ENCODE measurements at places on chromosomes 6 and 20. TPM values are rescaled to one million over a fixed set of nuclear protein-coding genes. Genes with fewer than 3 reads are reported as not detected.
A peak's percentile ranks its signal among the peaks of the same experiment; 100 is the strongest.

Gene TINAG
- total RNA-seq = not detected

DNA sequence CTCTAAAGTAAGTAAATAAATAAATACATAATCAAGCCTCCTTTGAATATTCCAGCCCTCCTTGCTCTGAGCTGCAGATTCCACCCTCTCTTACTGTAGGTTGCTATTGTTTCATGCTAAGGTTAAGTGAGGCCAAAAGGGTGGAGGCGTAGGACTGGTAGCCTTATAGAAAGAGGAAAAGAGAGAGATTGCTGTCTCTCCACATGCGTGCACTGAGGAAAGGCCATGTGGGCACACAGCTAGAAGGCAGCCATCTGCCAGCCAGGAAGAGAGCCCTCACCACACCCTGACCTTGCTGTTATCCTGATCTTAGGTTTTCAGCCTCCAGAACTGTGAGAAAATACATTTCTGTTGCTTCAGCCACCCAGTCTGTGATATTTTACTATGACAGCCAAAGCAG, 87.4 kb upstream of the SHLD1 start:
- peaks cover 23% of the 10 kb centered on the region for H3K4me1 ChIP-seq
- no peak overlapping the region for H3K4me3 ChIP-seq
- no peaks in the 10 kb centered on the region for H3K36me3 ChIP-seq

DNA sequence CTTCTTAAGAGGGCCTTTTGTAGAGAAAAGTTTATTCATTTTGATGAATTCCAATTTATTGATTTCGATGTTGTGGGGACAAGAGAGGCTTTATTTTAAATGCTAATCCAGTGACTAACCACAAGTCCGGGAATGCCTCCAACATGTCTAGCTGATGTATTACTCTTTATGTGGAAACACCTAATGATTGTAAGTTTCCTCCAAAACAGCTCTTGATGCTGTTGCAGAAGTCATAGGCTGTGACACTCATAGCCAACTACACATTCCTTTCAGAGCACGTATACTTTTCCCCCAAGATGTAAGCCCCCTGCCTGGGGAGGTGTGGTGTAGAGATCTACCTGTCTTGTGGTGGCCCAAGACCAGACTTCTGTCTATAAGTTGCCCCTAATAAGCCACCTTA, 61.3 kb upstream of the RNF24 start:
- H3K27ac ChIP-seq = no peak overlapping the region
- peaks cover 5% of the 10 kb centered on the region for H3K4me1 ChIP-seq
- no peaks in the 10 kb centered on the region for H3K36me3 ChIP-seq
- no peak overlapping the region for H3K4me3 ChIP-seq
- no peaks in the 10 kb centered on the region for H3K27me3 ChIP-seq

Gene OPRM1
- not detected for total RNA-seq

GRCh38 chr6:161347125-161347524, 73.3 kb upstream of the AGPAT4 start:
- H3K4me1 ChIP-seq = no peaks in the 10 kb centered on the region
- no peak overlapping the region for H3K4me3 ChIP-seq
- no peaks in the 10 kb centered on the region for H3K27me3 ChIP-seq

GRCh38 chr20:14919501-14920081, 582.2 kb upstream of the FLRT3 start:
- no peaks in the 10 kb centered on the region for H3K27me3 ChIP-seq
- no peak for DNase-seq
- no peaks in the 10 kb centered on the region for H3K36me3 ChIP-seq

Gene DEF6
- total RNA-seq = 21.9 TPM

GRCh38 chr20:21801193-21801592, 95.7 kb downstream of the PAX1 start:
- no peak overlapping the region for H3K27ac ChIP-seq
- no peaks in the 10 kb centered on the region for H3K4me1 ChIP-seq
- no peaks in the 10 kb centered on the region for H3K36me3 ChIP-seq
- H3K4me3 ChIP-seq = no peak overlapping the region
- DNase-seq = no peak
- H3K27me3 ChIP-seq = no peaks in the 10 kb centered on the region

GRCh38 chr20:44692932-44693480, 22.2 kb upstream of the CCN5 start:
- peak; percentile 88 for DNase-seq
- H3K4me3 ChIP-seq = no peak overlapping the region
- no peaks in the 10 kb centered on the region for H3K36me3 ChIP-seq
- H3K27me3 ChIP-seq = no peaks in the 10 kb centered on the region
- H3K4me1 ChIP-seq = peaks cover 71% of the 10 kb centered on the region
- H3K27ac ChIP-seq = peak overlapping the region; percentile 11

Gene SLC32A1
- total RNA-seq = not detected

Gene VNN1
- total RNA-seq = 1.4 TPM

DNA sequence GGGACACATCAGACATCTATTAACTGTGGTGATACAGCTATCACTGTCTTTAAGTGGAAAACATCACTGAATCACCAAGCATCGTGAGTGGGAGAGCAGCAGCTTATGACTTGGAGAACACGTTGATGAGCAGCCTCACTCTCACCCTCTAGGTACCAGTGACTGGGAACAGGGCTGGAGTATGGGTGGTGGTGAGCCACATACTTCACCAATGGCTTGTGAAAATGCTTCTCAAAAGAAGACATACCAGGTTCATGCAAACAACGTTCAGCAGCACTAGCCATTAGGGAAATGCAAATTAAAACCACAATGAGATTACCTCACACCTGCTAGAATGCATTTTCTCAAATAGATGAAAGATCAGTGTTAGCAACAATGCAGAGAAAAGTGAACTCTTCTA, 25.3 kb downstream of the SNX5 start:
- H3K27ac ChIP-seq = no peak overlapping the region
- no peaks in the 10 kb centered on the region for H3K27me3 ChIP-seq
- no peaks in the 10 kb centered on the region for H3K36me3 ChIP-seq

DNA sequence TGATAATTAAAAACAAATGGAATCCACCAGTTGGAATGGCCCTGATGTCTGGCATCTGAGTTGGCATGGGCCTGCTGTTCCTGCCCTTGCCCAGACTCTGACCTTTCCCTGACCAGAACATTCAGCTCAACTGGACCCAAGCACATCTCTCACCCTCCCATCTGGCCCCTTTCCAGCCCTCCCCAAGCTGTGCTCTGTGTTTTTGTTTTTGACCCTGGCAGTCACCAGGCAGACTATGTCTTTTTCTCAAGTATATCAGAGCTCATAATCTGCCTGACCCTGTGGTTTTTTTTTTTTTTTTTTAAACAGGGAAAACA, 117.6 kb downstream of the TRDN start:
- H3K4me3 ChIP-seq = no peak overlapping the region
- H3K36me3 ChIP-seq = no peaks in the 10 kb centered on the region
- H3K27me3 ChIP-seq = no peaks in the 10 kb centered on the region
- DNase-seq = peak; percentile 60

Gene TTLL9
- 3.7 TPM for total RNA-seq

- no peaks in the 10 kb centered on the region for H3K27me3 ChIP-seq
- no peak overlapping the region for H3K27ac ChIP-seq
- H3K36me3 ChIP-seq = no peaks in the 10 kb centered on the region
Measured at GRCh38 chr6:147510929-147511590, 2.6 kb downstream of the SAMD5 start.

DNA sequence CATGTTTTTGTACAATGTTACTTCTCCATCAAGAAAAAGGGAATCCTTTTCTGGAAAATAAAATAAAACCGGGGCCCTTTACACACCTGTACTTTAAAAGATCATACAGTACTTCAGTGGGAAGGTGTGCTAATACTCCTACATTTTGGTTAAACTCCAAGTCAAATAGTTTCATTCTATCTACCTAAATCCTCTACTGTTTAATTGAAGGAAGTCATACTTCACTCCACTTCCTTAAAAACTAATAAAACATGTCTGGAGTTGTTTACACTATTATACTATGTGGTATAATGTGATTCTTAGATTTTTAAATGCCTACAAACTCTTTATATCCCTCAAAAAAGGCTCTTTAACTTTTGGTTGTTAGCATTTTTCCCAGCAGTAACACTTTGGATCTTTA, 18.6 kb upstream of the HBS1L start:
- no peak overlapping the region for H3K4me3 ChIP-seq
- DNase-seq = no peak
- H3K4me1 ChIP-seq = no peaks in the 10 kb centered on the region

GRCh38 chr6:38797391-38797790, 82.3 kb downstream of the DNAH8 start:
- H3K27ac ChIP-seq = no peak overlapping the region
- DNase-seq = no peak
- H3K36me3 ChIP-seq = no peaks in the 10 kb centered on the region
- no peaks in the 10 kb centered on the region for H3K27me3 ChIP-seq
- H3K4me1 ChIP-seq = no peaks in the 10 kb centered on the region

DNA sequence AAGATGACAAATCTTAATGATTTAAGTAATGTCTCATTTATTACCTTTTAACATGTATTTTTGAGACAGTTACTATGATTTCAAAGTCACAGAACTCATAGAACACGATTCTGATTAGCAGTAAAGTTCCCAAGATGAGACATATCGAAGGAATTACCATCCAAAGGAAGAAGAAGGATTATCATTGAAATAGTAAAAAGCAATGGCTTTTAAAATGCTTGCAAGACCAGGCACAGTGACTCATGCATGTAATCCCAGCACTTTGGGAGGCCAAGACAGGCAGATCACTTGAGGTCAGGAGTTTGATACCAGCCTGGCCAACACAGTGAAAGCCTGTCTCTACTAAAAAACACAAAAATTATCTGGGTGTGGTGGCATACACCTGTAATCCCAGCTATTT, 219.2 kb downstream of the KHDC1L start:
- no peaks in the 10 kb centered on the region for H3K4me1 ChIP-seq
- H3K4me3 ChIP-seq = no peak overlapping the region
- DNase-seq = no peak
- no peaks in the 10 kb centered on the region for H3K36me3 ChIP-seq
- H3K27me3 ChIP-seq = no peaks in the 10 kb centered on the region

Gene HMGCLL1
- total RNA-seq = 1.7 TPM

- no peak overlapping the region for H3K27ac ChIP-seq
- peaks cover 5% of the 10 kb centered on the region for H3K27me3 ChIP-seq
- H3K36me3 ChIP-seq = no peaks in the 10 kb centered on the region
- no peak for DNase-seq
Measured at GRCh38 chr20:60050193-60050947, 92.1 kb downstream of the CDH26 start.

GRCh38 chr6:12479881-12480280, 189.7 kb downstream of the EDN1 start:
- no peak overlapping the region for H3K27ac ChIP-seq
- DNase-seq = no peak
- H3K27me3 ChIP-seq = no peaks in the 10 kb centered on the region
- H3K4me3 ChIP-seq = no peak overlapping the region
